ENCODE measurements at places on chromosomes 6 and 20.

- no peak for DNase-seq
Observed at GRCh38 chr6:108687921-108688320, 127.2 kb downstream of the FOXO3 start.

DNA sequence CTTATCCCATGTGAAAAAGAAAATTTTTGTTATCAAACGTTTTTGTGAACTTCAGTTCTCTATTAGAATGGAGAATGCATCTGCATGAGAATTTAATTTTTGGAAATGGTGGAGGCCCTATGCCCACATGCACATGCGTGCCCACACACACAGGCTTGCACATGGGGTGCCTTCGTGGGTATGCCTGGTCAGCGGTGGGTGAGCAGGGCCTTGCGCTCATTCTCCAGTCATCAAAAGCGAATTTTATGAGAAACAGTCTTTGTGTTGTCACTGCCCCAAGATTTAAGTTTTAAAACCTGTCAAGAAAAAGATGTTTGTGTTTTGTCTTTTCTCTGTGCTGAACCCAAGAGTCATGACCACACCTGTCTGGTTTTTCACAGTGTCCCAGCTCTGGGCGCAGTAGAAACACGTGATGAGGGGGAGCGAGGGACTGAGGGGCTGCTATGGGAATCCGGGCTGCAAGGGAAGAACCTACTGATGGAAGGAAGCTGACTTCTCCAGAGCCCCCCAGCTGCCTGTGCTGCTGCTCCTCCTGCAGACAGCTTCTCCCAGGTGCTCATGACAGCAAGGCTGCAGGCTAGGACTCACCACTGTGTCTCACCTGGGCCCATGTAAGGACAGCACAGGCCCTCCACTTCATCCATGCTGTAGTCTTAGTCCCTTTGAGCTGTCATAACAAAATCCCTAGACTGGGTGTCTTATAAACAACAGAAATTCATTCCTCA, 153.6 kb downstream of the SYCP2 start:
- no peak for DNase-seq

GRCh38 chr6:16768477-16768830, 7.2 kb upstream of the ATXN1 start:
- DNase-seq, result no peak

DNA sequence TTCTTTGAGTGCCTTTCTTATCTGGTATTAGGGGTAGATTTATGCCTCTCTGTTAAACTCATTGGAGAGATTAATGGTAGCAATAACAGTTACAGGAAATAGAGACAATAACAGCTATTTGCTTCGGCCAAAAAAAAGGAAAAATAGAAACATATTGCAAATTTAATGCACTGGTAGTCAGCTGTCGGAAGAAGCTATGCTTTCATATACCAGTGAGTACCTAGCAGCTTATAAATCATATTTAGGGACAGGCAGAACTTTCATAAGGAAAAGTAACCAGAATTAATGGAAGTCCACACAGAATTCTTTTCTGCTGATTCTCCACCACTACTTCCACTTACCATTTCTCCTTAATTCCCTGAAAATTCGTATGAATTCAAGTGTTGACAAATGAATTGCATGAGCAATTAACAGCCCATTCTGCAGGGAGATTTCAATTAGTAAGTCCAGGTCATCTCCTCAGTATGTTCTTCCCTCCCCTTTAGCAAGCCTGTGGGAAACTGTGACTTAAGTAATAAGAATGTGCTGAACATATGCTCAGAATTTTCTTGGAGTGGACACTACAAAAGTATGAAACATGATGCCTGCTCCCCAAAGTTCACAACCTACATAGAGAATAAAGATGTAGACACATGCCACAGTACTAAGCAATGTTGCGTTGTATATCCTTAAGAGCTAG, 196.7 kb upstream of the KCNQ5 start:
- no peak for DNase-seq

DNA sequence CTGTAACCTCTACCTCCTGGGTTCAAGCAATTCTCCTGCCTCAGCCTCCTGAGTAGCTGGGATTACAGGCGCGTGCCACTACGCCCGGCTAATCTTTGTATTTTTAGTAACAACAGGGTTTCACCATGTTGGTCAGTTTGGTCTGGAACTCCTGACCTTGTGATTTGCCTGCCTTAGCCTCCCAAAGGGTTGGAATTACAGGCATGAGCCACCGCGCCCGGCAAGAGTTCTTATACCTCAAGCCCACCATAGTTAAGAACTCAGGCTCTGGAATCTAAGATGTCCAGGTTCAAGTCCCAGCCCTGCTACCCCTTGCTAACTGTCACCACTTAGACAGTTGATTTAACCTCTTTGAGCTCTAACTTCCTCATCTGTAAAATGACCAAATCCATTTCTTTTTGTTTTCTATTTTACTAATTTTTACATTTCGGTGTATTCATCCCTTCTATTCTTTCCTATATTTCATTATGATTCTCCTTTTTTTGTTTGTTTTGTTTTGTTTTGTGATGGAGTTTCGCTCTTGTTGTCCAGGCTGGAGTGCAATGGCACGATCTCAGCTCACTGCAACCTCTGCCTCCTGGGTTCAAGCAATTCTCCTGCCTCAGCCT, 104.8 kb upstream of the ZNF217 start:
- DNase-seq, result no peak

All from NCI-H526 treated with DMSO at 0.1 percent for 48 hours (cell line).